ENCODE measurements at places on chromosomes 2 and 18.

DNA sequence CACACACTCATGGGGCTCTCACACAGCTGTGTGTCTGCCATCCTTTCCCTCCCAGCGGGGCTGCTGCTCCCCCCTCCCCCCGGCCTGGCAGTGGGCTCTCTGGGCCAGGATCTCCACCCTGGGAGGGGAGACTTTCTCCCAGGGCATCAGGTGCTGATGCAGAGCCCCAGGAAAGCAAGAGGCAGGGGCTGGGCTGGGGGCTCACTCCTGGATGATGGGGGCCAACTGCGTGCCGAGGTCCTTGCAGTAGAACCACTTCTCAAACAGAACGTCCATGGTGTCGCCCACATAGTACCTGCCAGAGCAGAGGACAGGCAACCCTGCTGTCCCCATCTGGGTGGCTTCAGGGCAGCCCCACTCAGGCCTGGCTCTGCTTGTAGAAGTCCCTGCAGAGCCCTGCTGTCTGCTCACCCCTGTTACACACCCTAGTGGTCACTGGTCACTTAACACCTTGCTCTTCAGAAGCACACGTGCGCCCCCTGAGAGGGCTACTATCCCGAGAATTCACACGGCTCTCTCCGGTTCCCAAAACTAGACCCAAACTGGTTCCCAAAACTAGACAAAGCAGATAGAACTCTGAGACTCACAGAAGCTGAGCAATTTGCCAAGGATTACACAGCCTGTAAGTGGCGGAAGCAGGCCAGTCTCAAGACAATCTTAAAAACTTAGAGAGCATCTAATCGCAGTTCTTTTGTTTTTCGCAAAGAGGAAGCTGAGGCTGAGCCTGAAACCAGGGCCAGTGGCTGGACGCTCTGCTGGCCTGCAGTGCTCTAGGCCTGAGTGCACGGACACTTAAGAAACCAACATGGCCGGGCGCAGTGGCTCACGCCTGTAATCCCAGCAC lies 6.6 kb upstream of the OXER1 start:
- DNase-seq: no peak

- DNase-seq: no peak
Observed at GRCh38 chr18:48771641-48772375, 179.0 kb downstream of the SMAD7 start.

- no peak for DNase-seq
Observed at GRCh38 chr2:86818114-86818801, 27.5 kb upstream of the CD8A start.

DNA sequence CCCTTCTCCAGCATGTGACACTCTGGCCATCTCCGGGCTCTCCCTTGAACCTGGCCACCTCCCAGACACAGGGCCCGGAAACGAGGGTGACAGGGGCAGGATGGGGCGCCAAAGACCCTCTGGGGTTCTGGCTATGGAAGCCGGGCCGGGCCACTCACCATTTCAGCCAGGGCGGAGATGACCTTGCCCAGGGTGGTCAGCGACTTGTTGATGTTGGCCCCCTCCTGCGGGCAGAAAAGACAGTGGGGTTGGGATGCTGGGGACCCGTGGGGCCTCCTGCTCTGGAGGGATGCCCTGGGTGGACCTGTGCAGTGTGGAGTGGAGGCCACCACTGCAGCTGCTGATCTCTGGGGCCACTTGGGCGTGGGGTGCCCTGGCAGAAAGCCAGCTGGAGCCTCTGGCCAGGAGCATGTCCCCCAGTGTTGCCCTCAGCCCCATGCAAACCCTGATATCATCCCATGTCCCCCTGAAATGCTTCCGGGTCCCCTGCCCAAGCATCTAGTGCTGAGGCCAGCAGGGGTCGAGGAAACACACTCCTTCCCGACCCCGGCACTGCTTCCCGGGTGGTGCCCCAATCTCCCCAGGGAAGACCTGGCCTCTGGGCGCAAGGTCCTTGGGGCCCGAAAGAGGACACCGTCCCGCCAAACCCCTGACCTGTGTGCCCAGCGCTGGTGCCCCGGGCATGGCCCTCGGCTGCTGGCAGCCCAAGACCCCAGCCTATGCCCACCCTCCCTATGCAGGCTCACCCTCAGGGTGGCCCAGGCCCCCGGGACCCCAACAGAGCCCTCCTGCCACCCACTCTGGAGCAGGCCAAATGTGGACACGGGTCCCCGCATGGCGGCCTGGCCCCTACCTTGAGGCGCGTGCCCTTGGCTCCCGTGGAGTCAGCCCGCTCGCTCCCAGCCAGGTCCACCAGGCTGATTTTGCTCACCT lies 36.9 kb downstream of the KIF1A start:
- DNase-seq: no peak

GRCh38 chr2:118632921-118633320 lies 214.5 kb downstream of the EN1 start:
- DNase-seq: no peak

DNA sequence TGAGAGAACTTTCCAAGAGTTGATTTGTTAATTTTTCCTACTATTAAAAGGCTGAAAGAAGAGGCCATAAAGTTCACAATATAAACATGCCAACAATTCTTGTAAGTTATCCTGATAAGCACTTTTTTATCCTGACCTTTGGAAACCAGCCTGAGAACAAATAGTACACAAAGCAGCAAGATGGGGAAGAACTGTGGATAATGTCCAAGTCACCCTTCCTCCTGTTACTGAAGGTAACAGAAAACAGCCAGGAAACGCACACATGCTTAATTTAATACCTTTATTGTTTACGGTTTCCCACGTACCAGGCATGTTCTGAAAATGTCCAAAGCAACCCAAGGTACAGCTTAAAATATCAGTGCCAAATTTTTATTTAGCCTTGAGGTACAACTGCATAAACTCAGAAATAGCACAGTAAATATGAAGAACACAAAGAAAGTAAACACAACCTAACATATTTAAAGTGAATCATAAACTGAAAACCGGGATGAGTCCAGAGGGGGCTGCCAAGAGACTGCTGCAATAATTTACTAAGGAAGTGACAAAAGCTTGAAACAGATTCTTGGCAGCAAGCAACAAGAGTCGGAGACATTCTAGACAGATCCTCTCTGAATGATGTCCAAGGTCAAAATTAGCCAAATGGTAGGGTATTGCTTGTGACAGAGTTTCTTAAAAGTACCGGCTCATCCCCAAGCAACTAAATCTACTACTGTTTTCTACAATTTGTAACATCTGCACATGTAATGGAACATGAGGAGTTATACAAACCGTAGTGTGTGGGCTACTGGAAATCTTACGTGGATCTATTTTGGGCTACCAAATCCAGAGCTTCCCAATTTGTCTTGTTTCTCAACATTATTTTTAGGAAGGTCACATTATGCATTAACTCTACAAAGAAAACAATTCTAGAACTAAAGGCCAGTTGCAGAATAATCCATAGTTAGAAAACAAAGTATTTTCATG lies 93.2 kb downstream of the CABYR start:
- DNase-seq: no peak

DNA sequence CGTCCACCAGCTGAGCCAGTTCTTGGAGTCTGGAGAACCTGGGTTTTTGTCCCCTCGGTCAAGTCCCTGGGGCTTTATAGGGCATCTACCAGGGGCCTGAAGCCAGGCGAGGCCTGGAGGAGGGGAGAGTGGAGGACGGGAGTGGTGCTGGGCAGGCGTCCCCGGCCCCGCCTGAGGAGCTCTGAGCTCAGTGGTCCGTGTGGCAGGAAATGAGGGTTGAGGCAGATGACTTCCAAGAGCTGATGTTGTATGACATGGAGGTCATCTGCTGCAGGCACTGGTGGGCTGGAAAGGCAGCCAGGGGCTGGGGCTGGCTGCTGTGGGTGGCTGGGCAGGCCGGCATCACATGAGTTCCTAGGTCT lies 118.5 kb upstream of the HS6ST1 start:
- DNase-seq: no peak

All from NCI-H1417 treated with DMSO at 0.1 percent for 48 hours (cell line).